ENCODE measurements at places on chromosomes 5 and 9.

DNA sequence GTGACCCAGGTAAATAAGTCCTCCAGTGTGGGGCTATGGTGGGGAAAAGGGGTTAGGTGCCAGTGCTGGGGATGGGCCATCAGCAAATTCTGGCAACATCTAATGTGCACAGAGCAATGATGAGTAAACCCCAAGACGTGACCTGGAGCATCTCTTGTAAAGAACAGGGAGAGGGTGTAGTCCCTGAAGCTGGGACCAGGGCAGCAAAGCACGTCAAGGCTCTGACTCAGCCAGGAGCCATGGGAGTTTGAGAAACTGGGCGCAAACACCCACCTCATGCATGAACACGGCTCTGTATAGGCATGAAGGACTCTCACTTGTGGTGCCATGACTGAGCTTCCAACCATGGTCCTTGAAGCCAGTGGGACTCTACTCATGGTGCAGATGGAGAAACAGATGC is 51.8 kb downstream of the DUSP1 start:
- no peak for DNase-seq

DNA sequence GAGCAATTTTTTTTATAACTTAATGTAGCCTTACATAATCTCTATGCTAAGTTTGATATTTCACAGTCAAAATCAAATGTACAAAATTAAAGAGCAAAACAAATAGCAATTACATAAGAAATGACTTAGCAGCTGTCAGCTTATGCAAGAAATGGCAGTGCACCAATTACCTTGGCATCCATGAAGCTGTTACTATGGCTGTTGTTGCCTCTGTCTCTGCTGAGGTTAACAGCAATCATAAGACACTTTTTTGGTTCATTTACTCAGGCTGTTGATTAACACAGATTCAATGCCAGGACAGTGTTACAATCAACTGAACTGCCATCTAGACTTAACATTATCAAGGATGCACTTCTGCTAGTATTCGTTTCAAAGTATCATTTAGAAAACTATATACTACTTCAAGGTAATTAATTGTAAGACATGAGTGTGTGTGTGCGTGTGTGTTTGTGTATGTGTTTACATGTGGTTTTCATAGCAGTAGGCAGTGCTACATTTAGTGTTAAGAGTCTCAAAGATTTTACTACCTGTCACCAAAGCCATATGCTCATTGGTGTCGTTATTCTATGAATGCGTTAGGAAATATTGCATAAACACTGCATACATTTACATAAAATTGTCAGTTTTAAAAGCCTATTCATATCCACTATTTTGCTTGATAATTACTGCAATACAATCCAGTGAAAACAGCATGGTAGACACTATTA is 1084.2 kb upstream of the COX7C start:
- no peak for DNase-seq

DNA sequence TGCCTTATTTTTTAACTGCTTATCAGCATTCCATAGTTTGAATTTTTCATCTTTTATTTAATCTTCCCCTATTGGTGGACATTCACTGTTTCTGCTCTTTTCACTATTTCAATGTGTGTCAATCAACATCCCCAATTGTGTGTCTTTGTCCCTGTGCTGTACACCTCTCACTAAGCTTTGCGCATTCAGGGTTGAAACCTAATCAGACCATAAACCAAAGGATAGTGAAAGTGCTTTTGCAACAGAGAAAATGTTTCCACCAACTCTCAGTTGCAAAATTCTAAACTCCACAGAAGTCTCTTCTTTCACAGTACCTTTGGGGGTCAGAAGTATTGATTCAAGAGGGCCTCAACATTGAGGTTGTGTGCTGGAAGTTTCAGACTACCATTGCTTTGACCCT is 127.1 kb upstream of the SAP30L start:
- DNase-seq, result no peak

DNA sequence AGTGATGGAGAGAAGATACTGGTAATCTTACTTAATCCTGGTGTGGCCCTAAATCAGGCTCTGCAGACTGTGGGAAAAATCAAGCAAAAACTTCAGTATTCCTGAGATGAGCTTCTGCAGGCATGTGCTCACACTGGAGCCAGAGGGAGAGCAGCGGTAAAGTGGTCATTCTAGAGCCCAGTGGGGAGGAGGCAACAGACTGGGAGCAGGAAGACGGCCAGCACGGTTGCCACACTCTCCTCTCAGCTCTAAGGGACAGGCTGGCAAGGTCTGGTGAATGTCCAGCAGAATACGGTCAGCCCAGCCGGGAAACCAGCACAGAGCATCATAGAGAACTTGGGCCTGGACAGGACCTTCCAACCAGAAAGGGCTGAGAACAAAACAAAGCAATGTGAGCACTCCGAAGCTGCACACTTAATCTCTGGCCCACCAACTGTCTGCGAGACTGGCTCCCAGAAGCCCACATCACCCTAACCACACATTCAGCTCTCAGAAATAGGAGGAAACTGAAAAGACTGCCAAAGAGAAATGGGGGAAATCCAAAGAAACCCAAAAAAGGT is 30.3 kb downstream of the MED27 start:
- DNase-seq, result no peak

Data from AG08396 (cell line).